ENCODE measurements at places on chromosomes 13 and 19.

DNA sequence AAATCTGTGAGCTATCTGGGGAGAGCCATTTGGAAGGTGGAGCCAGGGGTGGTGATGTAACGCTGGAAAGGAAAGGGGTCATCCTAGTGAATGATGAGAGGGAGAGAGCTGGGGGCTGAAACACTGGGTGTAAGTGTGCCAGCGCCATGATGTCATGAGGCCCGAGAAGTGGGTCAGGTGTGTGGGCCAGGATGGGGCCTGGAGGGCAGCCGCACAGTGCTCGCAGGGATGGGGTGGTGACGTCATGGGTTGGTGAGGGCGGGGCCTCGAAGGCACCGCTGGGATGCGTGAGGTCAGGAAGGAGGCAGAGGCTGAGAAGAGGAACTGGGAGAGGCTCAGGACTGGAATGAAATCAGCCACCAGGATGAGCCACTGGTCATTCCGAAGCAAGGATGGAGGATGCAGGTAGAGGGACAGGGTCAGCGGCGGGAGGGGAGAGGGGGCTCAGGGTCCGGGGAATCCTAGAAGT is 4.4 kb downstream of the CCDC61 start:
- no peak for DNase-seq

DNA sequence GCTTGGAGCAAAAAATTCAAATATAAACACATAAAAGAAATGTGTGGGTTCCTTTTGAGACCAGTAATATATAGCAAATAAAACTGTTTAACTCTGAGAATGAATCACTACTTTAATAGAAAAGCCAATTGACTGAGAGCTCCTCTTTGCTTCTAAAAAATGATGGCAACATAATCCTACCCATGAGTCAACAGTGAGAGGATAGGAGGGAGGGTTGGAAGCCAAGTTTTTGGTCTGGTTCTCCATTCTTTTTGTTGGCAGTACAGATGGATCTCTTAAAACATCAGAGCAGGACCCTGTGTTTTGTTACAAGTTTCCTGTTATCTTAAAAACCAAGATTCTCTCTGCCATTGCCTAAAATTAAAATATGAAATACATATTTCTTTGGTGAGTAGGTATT is 50.0 kb upstream of the POSTN start:
- no peak for DNase-seq

GRCh38 chr13:113082198-113083021 is 23.2 kb upstream of the F7 start:
- no peak for DNase-seq

GRCh38 chr19:7550169-7550770 is 14.8 kb downstream of the PNPLA6 start:
- DNase-seq: no peak

- DNase-seq: no peak
Observed at GRCh38 chr13:61148211-61148610, 267.4 kb downstream of the PCDH20 start.

- peak; percentile 48 for DNase-seq
Observed at GRCh38 chr19:21463449-21464105, 41.8 kb upstream of the ZNF429 start.

DNA sequence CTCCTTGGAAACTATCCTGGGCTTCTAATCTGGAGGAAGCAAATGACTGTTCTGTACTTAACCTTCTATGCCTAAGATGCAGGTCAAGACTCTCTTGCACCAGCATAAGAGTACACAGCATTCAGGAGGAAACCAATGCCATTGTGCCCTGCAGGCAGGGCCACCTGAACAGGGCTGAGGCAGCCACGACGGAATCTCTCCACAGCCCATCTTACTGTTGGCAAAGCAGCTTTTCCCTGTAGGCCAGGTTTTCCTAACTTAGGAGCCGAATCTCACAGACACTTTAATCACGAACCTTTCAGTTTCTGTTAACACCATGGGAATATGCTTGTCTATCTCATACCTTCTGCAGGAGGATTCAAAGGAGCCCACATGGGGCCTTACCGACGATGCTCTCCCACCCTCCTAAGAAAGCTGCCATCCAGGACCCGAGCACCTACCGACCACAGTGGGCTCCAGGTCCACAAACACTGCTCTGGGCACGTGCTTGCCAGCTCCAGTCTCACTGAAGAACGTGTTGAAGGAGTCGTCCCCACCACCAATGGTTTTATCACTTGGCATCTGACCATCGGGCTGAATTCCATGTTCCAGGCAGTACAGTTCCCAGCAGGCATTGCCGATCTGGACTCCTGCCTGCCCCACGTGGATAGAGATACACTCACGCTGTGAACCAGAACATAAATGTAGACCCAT is 2.6 kb downstream of the TUBA3C start:
- no peak for DNase-seq

DNA sequence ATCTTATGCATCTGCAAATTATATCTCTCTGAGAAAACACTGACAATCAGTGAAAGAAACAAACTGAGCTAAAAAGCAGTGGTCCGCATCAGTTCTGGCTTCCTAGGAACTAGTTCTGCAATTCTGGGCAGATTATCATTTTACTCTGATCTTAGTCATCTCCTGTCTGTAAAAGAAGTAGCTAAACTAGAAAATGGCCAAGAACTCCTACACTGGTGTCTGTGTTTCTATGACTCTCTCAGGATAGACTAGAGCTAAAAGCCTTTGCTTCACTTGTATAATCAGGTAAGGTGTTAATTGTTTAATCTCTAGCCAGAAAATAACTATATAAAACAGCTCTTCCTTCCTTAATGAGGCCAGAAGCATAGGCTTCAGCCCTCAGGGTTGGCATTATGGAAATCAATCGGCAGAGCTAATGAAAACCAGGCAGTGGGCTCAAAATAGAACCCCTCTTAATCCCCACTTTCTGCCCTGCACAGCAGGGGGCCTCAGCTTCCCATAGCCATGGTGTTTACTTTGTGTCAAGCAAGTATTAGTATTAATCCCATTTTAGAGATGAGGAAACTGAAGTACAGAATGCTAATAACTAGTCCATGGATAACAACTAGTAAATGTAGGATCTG is 459.2 kb downstream of the FGF14 start:
- DNase-seq: no peak

- DNase-seq: no peak
Observed at GRCh38 chr19:33715462-33715861, 81.2 kb upstream of the KCTD15 start.

- DNase-seq: no peak
Observed at GRCh38 chr13:33634546-33634982, 183.4 kb upstream of the RFC3 start.

DNA sequence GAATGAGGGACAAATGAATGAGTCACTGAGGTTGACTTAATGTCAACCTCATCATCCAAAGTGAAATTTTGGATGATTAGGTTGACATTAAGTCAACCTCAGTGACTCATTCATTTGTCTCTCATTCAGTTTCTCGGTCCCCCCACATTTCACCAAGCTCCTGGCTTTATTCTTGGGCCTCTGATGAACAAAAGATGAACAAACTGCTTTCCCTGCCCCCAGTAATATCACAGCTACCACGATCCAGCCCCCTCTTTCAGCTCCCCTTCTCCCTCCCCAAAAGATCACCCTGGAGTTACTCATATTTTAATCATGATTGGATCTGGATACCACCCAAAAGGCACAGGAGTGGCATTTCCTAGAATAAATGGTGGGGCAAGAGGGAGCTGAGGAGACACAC is 10.8 kb downstream of the CEACAM18 start:
- DNase-seq: no peak

GRCh38 chr13:73168953-73169401 is 110.2 kb downstream of the KLF5 start:
- no peak for DNase-seq

DNA sequence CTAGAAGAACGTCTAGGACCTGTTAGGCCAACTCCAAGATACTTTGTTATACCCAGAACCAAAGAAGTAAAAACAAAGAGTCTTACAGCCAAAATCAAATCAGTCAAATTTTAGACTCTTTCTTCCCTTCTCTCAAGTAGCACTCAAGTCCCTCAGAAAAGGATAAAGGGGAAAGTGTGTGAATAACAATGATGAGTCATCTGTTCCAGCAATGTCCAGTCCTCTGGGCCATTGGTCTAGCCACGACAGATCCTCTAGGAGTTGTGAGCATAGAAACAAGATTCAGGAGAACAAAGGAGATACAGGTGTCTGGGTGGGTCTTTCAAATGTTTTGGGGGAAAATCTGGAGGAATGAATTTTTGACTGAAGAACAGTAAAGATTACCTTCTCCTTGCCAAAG is 36.3 kb downstream of the STOML3 start:
- DNase-seq: no peak

- DNase-seq: no peak
Observed at GRCh38 chr13:81051873-81052272, 710.9 kb upstream of the SPRY2 start.

GRCh38 chr19:57559008-57559403 is 657 bp downstream of the ZNF550 start:
- no peak for DNase-seq

DNA sequence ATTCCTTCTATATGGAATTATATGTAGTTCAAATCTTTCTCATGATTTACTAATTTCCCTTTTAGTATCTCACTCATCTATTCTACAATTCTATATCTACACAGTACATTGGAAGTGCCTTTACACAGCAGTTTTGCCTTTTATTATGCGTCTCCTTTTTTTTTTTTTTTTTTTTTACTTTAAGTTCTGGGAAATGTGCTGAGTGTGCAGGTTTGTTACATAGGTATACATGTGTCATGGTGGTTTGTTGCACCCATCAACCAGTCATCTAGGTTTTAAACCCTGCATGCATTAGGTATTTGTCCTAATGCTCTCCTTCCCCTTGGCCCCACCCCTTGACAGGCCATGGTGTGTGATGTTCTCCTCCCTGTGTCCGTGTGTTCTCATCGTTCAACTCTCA is 1150.1 kb upstream of the PRR20A start:
- no peak for DNase-seq

DNA sequence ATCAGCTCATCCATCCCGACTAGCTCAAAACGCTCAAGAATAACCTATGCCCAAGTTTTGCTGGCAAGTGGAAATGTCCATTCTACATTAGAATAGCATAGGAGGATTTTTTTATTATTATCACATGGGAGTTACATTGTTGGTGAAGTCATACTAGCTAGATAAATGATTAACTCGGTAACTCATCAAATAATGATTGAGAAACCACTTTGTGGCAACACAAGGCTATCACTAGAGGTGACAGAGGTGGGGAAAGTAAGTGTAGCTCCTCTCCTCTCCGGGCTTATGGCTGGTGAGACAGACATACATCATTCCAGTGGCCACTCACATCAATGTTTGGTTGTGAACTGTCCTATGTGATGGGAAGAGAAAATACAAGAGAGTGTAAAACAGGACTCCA is 161.6 kb downstream of the ZIC5 start:
- no peak for DNase-seq

Data from hematopoietic multipotent progenitor cell treated with erythropoietin and hydrocortisone succinate and interleukin-3 and kit ligand, for 17 days (in vitro differentiated cells).